Cortex of kidney (tissue), 1 donor: ENCODE measurements at places on chromosomes 2 and 18.

- DNase-seq, result no peak
Observed at GRCh38 chr2:10234409-10235094, 68.2 kb upstream of the HPCAL1 start.

DNA sequence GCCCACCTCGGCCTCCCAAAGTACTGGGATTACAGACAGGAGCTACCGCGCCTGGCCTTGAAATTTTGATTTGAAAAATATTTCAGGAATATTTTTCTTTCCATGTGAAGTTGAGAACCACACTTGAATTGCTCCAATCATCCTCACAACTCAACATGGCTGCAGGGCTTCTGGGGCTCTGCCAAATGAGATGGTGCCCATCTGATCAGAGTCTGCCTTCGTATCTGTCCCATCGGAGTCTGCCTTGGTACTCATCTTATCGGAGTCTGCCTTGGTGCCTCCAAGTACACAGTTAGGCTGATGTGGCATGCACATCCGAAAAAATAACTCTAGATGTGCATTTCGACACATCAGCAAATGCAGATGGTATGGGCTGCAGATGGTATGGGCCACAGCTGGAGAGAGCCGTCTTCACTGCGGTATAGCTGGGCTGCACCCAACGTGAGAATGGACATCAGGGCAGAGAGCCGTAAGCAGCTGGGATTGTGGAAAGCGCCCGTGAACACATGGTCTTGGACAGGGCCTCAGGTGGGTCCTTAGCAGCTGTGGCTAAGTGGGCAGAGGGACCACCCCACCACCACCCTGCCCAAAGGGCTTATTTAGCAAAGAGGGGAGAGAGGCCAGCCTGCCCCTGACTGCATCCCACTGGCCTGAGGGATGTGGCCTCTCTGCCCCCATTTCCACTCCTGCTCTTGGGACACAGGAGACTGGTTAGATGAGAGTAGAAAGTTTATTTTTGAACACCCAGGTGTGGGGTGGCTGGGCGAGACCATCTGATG is 52.1 kb upstream of the RBM44 start:
- no peak for DNase-seq

DNA sequence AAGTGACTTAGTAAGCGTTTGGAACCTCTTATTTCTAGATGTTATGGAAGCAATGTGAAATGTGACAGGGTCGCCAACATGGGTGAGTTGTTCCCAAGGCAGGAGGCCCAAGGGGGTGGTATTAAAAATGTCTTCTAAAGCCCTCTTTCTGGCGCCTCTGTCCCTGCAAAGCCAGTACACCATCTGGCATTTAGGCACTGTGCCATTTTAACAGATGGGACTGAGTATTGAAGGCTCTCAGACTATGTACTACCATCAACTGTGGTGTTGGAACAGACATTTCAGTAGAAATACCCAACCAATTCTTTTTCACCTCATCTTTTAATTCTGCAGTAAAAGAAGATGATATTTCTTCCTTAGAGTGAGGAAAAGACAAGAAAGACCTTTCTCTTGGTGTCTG is 384.5 kb upstream of the MMADHC start:
- DNase-seq, result no peak

- DNase-seq, result no peak
Observed at GRCh38 chr18:78776706-78777285, 202.8 kb upstream of the SALL3 start.

DNA sequence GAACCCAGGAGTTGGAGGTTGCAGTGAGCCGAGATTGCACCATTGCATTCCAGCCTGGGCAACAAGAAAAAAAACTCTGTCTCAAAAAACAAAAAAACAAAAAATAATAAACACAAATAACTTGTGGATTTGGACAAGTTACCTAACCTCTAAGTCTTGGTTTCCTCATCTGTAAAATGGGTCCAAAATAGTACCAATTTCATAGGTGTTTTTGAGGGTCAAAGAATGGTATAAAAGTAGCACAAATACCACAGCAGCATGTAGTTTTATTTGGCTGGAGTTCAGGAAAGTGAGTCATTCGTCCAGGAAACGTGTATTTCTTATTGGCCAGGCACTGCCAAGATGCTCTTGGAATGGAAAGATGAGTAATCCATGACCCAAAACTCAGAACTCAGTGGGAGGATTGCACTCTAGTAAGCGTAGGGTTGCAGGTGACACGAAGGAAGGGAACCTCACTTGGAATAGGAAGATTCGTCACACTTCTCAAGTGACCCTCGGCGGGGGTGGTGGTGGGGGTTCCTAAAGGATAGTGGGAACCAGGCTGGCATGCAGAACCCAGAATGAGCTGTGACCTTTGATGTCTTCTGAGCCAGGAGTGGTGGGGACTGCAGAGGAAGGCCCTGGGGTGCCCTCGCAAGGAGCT is 24.4 kb downstream of the GRHL1 start:
- DNase-seq, result no peak

DNA sequence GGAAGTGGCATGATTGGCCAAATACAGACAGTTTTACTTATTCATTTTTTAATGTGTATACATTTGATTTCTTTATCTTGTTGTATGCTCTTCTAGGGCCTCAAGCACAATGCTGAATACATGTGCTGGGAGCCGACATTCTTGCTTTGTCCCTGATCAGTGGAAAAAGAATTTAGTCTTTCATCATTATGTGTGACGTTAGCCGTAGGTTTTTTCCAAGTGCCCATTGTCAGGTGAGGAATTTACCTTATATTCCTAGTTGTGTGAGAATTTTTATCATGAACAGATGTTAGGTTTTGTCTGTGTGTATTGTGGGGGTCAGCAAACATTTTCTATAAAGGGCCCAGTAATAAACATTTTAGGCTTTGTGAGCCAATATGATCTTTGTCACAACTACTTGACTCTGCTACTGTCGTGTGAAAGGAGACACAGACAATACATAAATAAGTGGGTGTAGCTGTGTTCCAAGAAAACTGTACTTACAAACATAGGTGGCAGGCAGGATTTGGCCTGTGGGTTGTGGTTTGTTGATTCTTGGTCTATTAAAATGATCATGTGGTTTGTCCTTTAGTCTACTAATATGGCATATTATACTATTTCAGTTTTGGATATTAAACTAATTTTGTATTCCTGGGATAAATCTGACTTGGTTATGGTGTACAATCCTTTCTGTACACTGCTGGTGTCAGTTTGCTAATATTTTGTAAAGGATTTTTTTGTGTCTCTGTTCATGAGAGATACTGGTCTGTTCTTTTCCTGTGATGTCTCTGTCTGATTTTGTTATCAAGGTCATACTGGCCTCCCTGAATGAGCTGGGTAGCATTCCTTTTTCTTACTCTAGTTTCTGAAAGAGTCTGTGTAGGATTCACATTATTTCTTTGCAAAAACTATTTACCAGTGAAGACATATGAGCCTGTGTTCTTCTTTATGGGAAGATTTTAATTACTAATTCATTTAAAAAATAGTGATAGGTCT is 132.2 kb upstream of the SMAD7 start:
- DNase-seq, result no peak

DNA sequence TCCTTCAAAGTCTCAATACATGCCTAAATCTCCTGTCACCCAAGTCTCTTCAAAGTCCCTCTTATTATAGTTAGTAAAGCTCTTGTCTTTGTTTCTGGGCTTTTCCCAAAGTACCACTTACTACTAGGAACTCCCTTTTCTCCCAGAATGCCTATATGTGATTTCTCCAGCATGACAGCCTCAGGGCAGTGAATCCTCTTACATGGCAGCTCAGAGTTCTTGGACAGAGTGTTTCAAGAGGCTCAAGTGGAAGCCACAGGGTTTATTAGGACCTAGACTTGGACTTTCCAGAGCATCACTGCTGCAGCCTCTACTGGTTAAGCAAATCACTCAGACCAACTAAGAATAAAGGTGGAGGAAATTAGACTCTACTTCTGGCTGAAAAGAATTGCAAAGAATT is 98.9 kb downstream of the CSRNP3 start:
- DNase-seq, result no peak

DNA sequence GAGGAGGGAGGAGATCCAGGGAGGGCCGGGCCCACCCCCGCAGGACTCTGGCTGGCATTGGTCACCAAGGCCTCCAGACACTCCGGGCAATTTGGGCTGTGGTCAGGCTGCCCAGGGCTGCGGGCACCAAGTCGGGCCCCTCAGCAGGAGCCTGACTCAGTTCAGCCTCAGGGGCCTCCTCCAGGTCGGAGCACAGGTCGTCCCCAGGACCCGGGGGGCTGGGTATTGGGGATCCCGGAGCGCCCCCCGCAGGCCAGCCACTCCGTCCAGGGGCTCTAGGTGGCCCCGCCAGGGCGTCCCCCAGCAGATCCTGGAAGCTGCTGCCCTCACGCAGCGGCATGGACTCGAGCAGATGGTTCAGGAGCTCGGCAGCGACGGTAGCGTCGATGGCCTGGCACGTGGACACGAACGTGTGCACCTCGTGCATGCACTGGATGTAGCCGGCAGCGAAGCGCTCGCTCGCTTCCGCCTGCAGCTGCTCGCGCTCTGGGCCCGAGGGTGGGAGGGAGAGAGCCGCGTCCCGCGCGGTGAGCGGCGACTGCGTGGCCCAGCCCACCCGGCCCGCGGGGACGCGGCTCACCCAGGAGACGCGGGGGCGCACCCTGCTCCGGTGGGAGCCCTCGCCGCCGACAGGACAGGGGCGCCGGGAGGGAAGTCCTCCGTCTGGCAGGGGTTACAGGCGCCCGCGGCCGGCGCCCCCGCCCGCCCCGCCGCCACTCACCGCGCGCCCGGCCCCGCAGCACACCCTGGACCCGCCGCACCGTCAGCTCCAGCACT is 884 bp downstream of the HES6 start:
- no peak for DNase-seq

DNA sequence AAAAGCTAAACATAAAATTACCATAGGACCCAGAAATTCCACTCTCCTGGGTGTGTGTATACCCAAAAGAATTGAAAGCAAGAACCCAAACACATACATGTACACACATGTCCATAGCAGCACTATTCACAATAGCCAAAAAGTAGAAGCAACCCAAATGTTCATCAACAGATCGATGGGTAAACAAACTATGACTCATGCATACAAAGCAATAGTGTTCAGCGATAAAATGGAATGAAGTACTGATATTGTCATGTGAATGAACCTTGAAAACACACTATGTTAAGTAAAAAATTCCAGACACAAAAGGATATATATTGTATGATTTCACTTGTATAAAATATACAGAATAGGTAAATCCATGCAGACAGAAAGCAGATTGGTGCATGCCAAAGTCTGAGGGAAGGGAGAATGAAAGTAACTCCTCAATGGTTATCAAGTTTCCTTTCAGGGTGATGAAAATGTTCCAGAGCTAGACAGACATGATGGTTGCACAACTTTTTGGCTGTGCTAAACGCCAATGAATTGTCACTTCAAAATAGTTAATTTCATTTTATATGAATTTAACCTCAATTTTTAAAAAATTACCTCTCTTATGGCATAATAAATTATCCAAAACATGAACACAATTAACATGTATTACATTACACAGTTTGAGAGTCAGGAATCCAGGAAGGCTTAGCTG is 35.5 kb downstream of the GKN2 start:
- no peak for DNase-seq

- DNase-seq, result no peak
Observed at GRCh38 chr2:205367331-205367935, 314.9 kb upstream of the NRP2 start.

DNA sequence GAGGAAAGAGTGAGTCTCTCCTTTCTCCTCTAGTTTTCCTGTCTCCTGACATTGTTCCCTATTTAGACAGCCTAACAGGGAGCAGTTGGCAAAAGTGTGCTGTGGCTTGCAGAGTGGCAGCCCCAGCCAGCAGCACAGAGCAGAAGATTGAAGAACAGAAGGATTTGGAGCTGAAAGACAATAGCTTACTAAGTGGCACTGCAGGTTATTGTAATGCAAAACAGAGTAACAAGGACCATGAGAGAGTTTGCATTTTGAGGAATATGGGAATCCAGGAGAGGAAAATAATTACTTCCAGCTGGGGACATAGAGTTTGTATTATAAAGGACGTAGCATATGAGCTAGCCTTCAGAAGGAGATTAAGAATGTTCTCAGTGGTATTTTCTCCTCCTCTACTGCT is 342.4 kb downstream of the AKAIN1 start:
- no peak for DNase-seq

DNA sequence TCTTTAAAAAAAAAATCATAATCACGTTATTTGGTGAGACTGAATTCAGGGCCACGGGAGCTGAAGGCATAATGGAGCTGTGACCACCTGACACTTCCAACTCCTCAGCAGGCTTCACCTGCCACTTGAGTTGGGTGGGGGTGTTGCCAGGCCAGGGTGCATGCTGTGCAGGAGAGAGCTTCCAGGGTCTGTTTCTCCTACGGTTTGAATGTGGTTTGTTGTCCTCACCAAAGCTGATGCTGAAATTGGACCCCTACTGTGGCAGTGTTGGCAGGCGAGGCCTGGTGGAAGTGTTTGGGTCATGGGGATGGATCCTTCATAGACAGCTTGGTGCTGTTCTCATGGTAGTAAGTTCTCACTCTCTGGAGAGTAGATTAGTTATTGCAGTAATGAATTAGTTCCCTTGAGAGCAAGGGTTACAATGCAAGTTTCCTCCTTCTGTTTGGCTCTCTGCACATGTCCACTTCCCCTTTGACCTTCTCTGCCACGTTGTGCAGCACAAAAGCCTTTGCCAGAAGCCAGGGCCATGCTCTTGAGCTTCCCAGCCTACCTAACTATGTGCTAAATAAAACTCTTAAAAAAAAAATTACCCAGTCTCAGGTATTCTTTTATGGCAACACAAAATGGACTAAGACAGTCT is 38.3 kb upstream of the ANKRD44 start:
- no peak for DNase-seq

DNA sequence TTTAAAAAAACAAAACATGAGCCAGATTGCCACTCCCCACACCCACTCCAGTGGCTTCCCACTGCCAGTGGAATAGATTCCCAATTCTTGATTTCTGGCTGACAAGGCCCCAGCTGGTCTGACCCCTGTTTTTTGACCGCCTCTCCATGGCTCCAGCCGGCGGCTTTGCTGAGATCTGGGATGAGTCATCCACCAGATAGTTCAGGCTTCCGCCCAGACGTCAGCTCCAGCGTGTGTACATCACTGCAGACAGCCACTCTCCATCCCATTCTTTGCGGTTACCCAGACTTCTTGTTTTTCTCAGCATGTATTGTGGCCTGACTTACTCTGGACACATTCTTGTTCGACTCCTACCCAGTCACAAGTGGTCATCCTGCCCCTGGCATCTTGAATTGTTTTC is 227.9 kb downstream of the GBX2 start:
- no peak for DNase-seq

DNA sequence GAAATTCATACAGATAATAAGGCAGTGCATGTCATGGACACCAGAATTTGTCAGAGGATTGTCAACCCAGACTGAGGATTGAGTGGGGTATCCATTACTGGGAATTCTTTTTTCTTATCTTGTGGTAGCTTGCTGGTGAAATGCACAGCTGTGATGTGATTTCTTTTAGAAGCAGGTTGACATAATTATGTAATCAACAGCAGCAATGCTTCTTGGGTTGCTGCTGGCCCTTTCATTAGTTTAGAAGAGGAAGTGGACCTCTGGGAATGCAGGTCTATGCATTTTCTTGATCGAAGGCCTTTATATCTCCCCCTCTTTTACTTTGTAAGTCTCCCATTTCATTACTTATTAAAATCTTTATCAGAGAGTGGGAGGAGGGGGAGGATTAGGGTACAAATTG is 319.9 kb downstream of the AGPS start:
- no peak for DNase-seq

GRCh38 chr2:160397530-160397865 is 96.1 kb downstream of the RBMS1 start:
- no peak for DNase-seq
